ENCODE measurements at places on chromosomes 5 and 9.
A peak's percentile ranks its signal among the peaks of the same experiment; 100 is the strongest.

GRCh38 chr5:178524093-178524882 lies 65.9 kb downstream of the COL23A1 start:
- DNase-seq = no peak

- no peak for DNase-seq
These were observed 499.5 kb upstream of the KLF4 start for GRCh38 chr9:107989099-107989498.

- no peak for DNase-seq
These were observed 3.9 kb downstream of the LCN8 start for GRCh38 chr9:136754059-136754572.

GRCh38 chr5:7867260-7867659 lies 1.6 kb downstream of the FASTKD3 start:
- DNase-seq = no peak

DNA sequence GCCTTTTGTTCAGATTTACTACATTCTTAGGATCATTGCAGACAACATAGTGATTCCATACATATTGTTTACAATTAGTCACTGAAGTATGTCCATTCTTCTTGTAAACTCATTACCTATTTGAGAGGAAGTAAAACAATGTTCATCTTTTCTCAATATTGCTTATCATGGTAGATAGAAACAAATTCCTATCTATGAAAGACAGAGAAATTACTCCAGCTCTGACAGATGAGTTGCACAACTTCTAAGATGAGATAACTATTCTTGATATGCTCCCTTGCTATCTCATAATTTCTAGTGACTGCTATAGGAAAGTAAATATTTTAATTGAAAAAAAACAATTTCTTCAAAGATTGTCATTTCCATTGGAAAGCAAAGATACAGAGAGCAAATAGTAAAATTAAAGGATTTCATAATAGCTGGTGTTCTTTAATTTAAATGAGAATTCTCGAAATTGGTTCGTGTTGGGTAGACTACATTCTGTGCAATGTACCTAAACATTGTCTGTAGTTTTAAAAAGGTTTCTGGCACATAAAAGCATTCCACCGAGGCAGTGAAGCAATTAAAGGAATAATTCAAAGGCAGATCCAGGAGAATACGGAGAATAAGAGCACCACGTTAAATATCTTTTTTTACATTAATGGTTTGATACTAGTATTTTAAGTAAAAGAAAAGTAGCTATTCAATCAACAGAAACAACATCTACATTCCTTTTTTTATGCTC lies 1029.1 kb upstream of the ACO1 start:
- DNase-seq = no peak

- DNase-seq = no peak
These were observed 778.1 kb downstream of the TLR4 start for GRCh38 chr9:118482306-118482705.

GRCh38 chr5:61817472-61818326 lies 485.6 kb downstream of the ZSWIM6 start:
- no peak for DNase-seq

GRCh38 chr5:142569905-142570304 lies 116.0 kb downstream of the FGF1 start:
- DNase-seq = no peak

DNA sequence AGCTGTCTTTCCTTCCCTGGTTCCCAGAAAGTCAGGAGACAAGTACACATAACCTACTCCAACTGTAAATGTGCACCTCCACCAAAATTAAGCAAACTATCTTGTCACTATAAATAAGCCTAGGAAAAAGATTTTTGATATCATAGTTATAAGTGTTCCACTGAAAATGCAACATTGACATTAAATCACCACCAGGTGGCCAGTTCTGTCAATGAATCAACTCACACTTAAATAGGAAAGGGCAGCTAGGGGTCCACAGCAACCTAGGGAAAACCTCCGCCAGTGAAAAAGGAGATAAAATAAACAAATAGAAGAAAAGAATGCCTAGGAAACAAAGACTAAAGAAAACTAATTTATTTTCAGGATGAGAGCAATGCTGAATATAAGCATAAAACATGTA lies 243.0 kb upstream of the PTPRD start:
- peak; percentile 7 for DNase-seq

- no peak for DNase-seq
These were observed 26.8 kb downstream of the PAEP start for GRCh38 chr9:135588371-135588770.

DNA sequence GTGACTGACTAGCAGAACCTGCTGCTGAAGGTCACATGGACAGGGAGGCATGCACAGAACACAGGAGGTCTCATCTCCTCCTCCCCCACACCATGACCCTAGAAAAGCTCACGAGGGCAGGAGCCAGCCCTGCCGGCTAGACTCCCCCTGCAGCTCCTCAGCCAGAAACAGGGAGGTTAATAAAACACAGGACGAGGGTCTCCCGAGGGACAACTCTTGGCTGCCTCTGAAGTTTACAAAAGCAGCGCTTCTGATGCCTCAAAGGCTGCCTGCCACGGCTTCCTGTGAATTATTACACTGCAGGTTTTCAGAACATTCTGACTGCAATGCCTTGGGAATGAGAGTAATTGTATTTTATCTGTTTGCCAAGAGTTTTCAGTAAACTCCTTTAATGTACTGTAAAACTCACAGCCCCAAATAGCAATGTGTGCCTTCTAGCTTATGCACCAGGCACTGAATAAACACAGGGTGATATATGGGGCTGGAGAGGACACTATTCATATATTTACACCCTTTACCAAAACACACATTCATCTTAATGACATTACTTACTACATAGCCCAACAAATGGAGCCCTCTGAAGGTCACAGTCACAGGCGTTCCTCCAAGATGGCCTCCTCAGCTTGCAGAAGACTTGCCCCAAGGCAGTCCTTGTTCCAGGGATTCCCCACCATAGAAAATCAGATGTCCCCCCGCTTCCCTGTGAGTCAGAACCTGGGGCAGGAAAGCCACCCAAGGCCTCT lies 83.7 kb downstream of the C5orf15 start:
- no peak for DNase-seq

- no peak for DNase-seq
These were observed 114.1 kb downstream of the PCSK5 start for GRCh38 chr9:76004526-76004925.

- peak; percentile 70 for DNase-seq
These were observed 141.9 kb upstream of the EFNA5 start for GRCh38 chr5:107812570-107813141.

DNA sequence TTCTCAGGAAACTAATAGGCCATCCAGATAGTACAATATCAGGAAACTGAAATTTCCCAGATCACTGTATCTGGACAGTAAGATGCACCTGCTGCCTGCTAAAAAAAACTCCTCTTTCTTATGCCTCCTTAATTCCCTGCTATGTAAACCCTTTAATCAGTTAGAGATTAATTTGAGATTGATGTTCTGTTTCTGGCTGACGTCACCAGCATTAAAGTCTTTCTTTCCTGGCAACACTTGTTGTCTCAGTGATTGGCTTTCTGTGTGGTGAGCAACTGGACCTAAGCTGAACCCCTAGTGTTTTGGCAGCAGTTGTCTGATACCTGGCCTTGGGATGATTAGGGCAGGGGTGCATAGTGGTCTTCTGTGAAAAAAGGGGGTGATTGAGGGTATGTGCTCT lies 175.8 kb downstream of the TENT4A start:
- DNase-seq = no peak

- DNase-seq = no peak
These were observed 2.6 kb downstream of the ZNF79 start for GRCh38 chr9:127426756-127427155.

DNA sequence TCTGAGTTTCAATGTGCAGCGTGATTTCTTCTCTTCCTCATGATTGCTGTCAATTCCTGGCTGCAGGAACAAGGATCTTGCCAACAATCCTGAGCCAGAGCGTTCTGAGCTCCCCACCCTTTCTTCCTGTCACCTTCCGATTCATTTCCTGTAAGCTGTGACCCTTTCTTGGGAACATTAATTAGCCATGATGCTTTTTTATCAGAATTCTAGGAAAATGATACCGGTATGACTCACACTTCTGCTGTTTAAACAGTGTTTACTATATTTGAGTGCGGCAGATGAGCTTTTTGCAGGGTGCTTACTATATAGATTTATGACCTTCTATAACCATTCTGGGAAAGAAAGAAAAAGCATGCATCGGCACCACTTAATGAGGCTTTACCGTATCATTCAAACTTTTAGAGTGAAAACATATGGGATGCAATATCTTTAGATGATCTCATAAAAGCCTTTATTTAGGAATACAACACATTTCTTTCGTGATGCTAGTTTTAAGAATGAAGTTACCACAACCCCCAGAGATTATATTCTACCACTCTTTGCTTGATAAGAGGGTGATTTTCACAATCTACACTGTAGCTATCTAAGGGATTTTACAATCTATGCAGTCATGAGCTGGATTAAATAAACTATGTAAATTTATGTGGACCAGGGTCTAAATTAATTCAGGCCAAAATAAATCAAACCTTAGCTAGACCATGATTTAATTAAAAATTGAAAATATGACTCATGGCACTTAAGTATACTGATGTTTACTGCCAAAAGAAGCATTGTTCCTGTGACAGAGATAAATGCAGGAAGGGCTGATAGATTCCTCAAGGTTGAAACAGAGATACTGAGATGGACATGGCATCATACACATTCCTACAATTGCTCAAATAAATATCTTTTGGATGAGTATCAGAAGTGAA lies 38.0 kb upstream of the OSMR start:
- no peak for DNase-seq

DNA sequence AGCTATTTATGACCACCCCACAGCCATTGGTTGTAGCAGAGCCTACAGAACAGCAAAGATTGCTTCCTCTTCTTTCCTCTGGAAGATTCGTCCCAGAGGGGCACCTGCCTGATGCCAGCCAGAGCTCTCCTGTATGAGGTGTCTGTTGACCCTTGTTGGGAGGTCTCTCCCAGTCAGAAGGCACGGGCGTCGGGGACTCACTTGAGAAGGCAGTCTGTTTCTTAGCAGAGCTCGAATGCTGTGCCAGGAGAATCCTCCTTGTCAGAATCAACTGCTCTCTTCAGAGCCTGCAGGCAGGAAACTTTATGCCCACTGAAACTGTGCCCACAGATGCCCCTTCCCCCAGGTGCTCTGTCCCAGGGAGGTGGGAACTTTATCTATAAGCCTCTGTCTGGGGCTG lies 479.5 kb upstream of the IZUMO3 start:
- DNase-seq = no peak

- DNase-seq = no peak
These were observed 561.3 kb upstream of the WWC1 start for GRCh38 chr5:167730121-167730520.

DNA sequence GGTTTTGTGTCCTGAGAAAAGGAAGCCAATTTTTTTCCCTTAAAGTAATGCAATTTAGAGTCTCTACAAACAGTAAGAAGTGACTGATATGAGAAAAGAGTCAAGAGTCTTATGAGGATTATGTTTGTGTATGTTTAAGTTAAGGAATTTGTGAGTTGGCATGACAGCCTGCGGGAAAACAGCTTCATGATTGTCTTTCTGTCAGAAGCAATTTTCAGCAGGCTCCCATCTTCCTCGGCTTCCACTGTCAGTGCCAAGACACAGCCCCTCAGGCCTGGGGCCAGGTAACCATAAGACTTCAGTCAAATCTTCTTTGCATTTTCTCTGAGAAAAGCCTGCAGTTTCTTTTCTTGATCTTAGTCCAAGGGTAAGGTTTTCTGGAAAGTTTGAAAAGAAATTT lies 17.0 kb upstream of the SELENOP start:
- DNase-seq = no peak

GRCh38 chr5:175796536-175797499 lies 74.6 kb upstream of the CPLX2 start:
- DNase-seq = no peak

DNA sequence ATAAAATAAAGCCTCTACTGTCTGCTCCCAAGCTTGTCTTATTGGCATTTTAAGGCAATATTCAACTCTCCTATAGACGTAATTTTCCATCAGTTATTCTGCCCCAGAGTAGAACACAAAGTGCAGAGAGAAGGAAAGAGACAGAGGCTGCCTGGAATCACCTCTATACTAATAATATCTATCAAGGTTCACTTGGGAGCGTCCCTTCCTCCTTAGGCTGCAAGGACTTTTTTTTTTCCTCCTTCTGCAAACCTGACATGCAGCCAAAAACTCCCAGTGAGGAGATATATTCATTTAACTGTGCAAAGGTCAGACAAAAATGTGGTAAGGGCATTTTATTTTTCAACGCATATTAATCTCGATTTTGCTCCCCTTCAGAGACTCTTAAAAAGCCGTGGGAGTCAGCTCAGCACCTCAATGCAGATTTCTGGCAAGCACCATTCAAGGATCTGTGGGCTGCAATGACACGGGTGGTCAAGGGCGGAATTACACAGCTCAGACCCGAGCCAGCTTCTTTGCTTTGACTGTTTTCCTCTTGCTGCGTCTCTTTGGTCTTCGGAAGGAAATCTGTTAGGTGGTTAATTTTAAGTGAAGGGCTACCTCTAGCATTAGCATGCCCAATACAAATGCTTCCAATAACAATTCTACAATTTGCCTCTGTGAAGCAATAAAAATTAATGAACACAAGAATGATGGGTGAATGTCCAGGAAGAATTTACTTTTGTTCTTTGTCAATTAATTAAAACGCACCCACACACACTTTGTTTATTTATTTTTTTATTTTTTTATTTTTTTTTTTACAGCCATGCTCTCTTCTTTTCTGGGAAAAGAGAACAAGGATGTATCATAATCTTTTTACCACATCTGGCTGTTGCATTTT lies 587.7 kb upstream of the GRAMD2B start:
- peak; percentile 73 for DNase-seq
